Endothelial cell of umbilical vein (primary cell): ENCODE measurements at places on chromosomes 5 and 9. TPM values are rescaled to one million over a fixed set of nuclear protein-coding genes. Genes with fewer than 3 reads are reported as not detected.

DNA sequence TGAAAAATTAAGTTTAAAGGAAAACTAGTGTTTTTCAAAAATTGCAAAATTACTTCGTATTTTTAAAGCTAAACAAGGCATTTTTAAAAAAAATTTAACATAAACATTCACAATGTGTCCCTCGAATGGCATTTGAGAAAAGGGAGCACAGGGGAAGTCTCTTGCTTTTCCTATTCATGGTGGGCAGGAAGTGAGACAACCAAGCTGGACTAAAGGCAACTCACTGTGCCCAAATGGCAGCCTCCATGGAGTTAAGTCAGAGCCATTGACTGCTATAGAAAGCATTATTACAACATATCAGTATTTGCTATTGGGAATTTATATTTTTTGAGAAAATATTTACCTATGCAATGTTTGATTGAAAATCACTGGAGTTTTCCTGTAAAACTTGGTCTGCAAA, 8.3 kb downstream of the HNRNPH1 start:
- no peak for DNase-seq

- DNase-seq: no peak
Measured at GRCh38 chr5:29796013-29796412, 1397.5 kb upstream of the CDH6 start.

GRCh38 chr5:133478199-133478985, 133.9 kb downstream of the FSTL4 start:
- no peak for DNase-seq

- peak; percentile 28 for DNase-seq
Measured at GRCh38 chr5:151660616-151661495, 25.9 kb downstream of the SPARC start.

GRCh38 chr5:142973932-142974331, 203.8 kb downstream of the ARHGAP26 start:
- DNase-seq: no peak

DNA sequence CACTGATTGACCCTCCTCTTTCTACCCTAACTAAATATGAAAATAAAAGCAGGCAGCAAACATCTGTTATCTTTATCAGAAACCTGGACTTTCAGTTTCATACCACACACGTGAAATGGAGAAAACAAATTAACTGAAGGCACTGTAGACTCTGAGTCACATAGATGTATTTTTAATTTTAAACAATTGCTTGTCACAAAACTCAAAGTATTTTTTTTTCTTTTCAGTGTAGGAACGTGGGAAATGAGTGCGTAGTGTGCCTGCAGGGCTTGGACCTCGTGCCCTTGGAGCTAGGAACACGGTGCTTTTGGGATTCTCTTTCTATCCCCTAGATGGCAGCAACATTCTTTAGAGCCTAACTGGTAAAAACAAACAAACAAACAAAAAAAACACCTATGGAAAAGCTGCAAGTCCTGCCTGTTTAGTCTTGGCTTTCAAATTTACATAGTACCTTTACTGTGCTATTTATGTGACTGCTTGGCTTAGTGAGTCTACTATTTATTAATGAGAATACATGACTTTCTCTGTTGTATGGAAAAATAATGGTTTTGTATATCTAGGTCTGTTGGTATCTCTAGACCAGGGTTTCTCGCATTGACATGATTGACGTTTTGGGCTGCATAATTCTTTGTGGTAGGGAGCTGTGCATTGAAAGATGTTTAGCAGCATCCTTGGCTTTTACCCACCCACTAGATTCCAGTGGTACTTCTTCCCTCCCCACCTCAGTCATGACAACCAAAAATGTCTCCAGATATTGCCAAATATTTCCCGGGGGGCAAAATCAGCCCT, 16.8 kb upstream of the ACTBL2 start:
- peak; percentile 94 for DNase-seq

DNA sequence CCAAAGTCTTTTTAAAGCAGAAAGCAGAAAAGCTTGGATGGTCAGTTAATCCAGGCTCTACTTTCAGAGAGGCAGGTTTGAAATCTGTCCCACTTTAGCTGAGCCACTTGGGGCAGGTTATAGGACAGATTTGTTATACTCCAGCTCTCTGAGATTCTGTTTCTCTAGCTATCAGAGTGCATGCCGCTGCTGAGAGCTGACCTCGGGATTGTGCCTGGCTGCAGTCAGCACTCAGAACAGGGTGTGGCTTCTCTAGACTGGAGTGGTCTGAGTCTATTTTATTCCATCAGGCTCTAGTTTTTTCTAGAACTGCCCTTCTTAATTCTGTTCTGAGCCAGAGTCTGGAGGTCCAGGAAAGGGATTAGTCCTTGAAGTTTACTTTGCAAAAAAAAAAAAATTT, 67.7 kb downstream of the NDFIP1 start:
- DNase-seq: no peak

DNA sequence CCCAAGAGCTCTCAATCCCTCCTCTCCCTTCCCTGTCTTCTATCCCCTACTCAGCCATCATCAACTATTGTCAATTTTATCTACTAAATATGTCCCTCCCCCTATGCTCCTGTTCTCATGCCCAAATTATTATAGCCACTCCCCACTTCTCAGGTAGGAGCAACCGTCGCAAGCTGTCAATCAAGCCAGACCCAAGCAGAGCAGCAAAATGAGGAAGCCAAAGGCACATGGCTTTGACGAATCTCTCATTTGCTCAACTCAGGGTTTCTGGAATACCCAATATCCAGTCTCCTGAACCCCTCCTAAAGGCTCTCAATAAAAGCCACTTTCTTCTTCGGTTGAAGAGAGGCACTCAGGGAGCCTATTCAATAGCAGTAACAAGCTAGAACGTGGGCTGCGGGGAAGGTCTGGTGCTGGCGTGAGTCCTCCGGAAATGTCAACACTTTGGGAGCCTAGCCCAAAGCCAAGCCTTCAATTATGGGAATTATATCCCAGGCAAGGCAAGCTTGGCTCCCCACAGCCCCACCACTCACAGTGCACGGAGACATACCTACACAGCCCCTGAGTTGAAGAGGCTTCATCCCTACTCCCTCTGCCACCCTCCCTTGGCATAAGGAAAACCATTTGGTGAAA, 47.7 kb downstream of the SIL1 start:
- DNase-seq: no peak

DNA sequence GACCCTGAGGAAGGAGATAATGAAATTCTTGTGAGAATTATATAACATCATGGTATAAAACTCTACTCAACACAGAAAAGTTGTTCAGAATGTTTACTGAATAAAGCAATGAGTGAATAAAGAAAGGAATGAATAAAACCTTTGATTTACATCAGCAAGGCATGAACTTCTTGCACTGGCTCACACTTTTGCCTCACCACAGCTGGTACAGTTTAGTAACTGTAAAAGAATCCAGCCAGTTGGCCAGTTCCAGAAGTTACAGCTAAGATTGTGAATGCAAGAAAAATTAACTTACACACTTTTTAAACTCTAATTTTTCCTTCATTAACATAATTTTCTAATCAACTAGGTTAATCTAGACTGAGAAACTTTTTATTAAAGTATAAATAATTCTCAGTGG, 490.9 kb downstream of the NFIB start:
- no peak for DNase-seq

GRCh38 chr9:136694872-136695247, 7.6 kb upstream of the AGPAT2 start:
- no peak for DNase-seq

- no peak for DNase-seq
Measured at GRCh38 chr9:132748450-132748849, 78.2 kb downstream of the GTF3C4 start.

GRCh38 chr9:123642291-123643278, 286.6 kb downstream of the CRB2 start:
- no peak for DNase-seq

DNA sequence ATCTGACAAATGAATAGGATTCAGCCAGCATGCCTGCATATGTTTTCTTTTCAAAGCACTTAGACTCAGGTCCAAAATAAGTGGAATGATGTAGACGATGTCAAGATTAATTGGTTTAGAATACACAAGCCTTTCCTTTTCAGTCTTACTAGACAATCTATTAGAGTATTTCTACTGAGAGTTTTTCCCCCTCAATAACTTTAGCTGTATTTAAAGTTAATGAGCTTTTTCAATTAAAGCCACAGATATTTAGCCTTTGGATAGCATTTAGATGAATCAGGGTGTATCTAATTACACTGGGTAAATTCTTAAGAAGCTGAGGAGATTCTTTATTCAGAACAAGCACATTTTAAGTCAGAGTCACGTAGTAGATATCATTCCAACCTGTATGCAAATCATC, 198.7 kb upstream of the MPDZ start:
- DNase-seq: no peak

- DNase-seq: no peak
Measured at GRCh38 chr5:145834554-145834916, 607 bp downstream of the PRELID2 start.

GRCh38 chr5:69224520-69224919, 10.2 kb upstream of the CDK7 start:
- no peak for DNase-seq

- no peak for DNase-seq
Measured at GRCh38 chr9:101138509-101138908, 110.0 kb downstream of the PLPPR1 start.

- DNase-seq: no peak
Measured at GRCh38 chr5:157976429-157976828, 117.5 kb upstream of the CLINT1 start.

DNA sequence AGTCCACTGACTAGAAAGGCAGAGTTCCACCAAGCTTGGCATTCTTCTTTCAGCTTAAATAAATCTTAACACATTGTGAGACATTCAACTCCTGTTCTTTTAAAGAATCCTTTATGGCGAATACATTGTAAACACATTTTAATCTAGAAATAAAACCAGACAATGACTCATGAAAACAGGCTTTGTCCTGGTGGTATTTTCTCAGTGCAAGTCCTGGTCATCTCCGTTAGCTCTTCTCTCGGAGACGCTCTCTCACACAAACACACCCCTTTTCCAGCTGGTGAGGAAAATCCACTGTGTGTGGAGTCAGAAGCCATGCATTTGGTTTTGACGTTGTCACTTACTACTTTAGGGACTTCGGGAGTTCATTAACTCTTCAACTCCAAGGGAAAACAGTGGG, 140.4 kb downstream of the AUH start:
- DNase-seq: no peak

DNA sequence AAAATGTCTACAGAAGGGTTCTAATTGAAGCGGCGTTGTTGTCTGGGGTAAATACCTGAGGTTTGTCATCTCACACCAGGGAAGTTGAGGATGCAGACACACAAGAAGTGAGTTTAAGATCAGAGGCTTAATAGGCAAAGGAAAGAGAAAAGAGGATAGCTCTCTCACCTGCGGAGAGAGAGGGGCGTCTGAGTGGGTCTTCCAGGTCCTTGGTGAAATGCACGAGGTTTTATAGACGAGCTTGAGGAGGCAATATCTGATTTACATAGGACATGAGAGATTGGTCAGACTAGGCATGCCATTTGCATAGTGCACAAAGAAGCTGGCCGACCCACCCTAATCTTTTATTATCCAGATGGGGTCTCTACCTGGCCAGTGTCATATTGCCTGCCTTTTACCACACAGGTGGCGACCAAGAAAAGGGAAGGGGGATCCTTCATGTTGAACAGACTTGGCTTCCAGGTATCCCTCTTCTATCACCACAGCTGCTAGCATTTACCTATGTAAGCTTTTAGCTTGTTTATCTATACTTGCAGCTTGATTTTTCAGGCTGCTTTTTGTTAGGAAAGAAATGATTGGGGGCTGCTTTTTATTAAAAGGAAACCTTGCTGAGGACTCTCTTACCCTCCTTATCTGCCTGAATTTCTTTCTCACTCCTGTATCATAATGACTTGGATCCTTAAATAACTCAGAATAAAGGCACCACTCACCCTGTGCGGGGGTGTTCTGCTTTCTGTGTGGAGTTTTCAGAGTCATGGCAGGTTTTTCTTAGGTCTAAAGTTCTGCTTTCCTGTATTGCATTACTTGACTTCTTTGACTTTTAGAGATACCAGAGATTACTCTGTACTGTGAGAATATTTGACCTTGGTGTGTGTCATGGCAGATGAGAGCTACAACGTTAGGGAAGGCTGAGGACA, 9.4 kb upstream of the GLT6D1 start:
- no peak for DNase-seq

DNA sequence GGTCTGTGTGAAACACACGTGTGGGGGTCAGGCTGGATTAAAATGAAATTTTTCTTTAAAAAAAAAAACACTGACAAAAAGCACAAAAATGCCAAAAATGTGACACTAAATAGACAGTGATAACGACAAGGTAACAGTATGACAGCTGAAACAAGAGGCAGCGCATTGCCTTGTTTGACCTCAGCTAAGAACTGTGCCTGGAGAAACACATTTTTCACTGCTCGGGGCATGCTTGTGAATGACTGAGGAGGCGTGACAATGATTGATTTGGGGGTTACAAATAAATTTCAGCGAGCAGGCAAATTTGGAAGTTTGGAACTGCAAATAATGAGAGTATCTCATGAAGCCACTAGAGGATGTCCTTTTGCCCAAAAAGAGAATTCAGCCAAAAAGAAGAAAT, 44.2 kb upstream of the SPATA31C2 start:
- no peak for DNase-seq

GRCh38 chr5:14197056-14197455, 53.9 kb downstream of the TRIO start:
- no peak for DNase-seq

GRCh38 chr9:123445116-123445515, 89.1 kb downstream of the CRB2 start:
- no peak for DNase-seq

KIF12 gene
- total RNA-seq: 0.51 and 0.97 TPM in 2 replicates

ZNF883 gene
- total RNA-seq: not detected in 2 replicates

PCDHB6 gene
- total RNA-seq: not detected in 2 replicates

GRM6 gene
- total RNA-seq: not detected in 2 replicates

C9orf50 gene
- not detected in 2 replicates for total RNA-seq

GPR151 gene
- total RNA-seq: not detected in 2 replicates
